Fibroblast of skin of scalp (primary cell): ENCODE measurements at places on chromosomes 3 and 15.

DNA sequence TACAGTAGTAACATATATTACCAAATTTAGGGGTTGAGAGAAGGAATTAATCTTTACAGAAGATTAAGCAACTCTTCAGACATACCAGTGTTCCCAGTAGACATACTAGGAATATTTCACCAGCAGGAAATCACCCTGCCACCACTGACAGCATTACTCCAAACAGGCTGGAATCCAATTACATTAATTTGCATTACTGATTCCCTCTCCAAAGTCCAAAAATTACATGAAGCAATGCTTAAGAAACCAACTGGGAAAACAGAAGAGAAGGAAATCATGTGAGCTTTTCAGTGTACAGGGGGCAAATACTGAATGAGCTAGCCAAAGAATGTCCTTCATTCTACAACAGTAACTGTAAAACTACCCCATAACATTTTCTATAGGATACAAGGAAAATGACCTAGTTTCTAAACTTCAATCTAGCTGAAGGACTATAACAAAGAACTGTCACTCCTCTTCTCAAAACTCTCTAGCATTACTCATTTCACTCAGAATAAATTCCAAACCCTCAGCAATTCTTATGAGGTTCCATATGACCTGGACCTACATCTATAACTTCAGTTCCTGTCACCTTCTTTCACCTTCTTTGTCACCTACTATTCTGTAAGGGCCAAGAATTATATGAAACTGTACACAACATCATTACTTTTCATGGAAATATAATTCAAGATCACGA lies 72.7 kb downstream of the INO80 start:
- DNase-seq: peak; percentile 94

GRCh38 chr3:30346933-30347320 lies 259.5 kb upstream of the TGFBR2 start:
- DNase-seq: no peak

- peak; percentile 57 for DNase-seq
Measured at GRCh38 chr3:107704477-107704876, 181.7 kb downstream of the BBX start.

- no peak for DNase-seq
Measured at GRCh38 chr3:33052671-33053070, 44.3 kb downstream of the GLB1 start.

DNA sequence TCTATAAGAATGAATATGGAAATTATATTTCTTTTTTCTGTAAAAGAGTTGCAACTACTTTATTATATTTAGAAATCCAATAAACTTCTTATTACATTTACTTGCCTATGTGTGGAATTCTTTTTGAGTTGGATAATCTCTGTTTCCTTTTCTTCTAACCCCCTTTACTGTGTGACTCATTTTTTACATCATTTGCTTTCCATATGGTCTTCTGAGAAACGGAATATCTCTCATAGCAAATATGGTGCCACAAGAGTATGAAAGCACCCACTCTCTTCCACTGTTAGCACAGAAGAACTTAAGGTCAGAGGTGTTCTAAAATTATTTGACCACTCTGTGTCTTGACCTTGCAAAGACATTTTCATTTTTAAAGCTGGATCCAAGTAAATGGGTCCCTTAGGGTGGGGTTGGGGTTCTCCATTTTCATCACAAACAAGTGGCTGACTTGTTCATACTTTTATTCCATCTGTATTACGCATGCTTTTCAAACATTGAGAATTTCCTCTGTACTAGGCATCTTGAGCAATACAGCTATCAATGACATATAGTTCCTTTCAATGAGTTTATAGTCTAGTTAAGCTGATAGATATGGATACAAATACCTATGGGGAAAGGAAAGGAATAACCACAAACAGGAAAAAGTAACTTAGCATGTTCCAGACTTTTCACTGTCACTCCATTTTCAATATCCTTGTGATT lies 281.1 kb upstream of the TPRG1 start:
- peak; percentile 79 for DNase-seq

GRCh38 chr3:69145688-69146087 lies 23.3 kb upstream of the LMOD3 start:
- DNase-seq: no peak

- DNase-seq: no peak
Measured at GRCh38 chr3:78249294-78249693, 1209.4 kb downstream of the ROBO2 start.

DNA sequence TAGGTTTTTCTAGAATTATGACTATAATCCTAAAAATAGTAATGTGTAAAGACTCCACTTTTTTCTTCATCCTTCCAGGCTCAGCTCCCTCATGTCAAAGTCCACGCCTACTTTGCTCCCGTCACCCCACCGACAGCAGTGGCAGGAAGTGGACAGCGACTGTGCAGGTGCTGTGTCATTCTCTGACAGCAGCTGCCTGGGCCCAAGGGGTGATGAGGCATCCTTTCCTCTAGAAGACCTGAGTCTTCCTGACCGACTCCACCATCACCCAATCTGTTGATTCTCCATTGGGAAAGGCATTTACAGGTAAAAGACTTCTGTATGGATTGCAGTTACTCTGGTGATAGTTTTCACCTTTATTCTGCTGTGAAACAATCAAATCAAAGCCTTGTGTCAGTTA lies 54.8 kb downstream of the UBP1 start:
- DNase-seq: no peak

DNA sequence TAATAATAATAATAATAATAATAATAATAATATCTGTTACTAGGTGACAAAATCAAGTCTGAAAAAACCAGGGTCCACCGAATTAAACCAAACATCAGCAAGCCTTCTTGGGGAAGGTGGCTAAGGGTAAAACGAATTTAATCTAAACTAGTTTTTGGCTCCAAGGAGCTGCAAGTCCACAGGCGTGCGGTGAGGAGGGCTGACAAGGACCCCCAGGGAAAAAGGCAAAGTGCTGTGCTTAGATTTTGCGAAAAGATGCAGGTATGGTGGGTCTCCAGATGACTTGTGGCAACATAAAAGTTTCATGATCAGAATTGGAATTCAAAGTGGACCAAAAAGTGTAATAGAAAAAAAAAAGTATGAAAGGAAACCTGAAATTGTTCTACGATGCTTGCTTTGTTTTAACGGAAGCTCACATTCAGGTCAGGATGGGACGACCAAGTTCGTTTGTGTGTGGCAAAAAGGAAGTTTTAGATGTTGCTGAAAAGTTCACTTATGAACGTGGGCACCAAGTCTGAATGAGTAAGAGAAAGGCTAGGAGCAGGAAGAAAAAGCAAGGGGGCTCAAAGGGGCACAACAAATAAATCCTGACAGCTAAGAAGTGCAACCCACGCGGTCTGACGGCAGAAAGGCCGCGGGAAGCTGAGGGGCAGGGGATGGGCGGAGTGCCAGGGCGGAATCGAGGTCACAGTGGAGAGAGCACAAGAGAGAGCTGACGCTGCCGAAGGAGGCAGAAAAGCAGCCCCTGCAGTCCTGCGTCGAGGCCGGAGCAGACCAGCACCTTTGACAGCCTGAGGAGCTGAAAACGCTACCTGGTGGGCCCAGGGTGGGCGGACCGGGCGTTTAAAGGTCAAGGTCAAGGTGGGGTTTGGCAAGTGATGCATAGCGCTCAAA lies 1.1 kb downstream of the WDR82 start:
- DNase-seq: peak; percentile 54

- DNase-seq: peak; percentile 50
Measured at GRCh38 chr15:33547876-33548275, 237.1 kb downstream of the RYR3 start.

DNA sequence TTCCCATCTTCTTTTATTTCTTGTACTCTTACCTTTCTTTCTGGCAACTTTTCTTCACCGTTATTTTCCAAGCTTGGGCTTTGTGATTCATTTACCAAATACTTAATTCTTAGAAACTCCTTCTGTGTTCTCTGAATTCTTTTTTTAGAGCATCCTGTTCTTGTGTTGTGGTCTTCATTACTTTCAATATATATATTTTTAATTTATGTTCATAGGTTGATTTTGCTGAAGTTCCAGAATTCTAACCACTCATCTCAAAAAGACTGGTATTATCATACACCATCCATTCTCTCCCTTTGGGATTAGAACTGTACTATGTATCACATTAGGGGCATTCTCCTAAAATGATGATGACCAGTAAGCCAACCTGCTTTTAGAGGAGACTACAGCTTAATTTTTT lies 362.3 kb upstream of the CBLB start:
- DNase-seq: no peak

DNA sequence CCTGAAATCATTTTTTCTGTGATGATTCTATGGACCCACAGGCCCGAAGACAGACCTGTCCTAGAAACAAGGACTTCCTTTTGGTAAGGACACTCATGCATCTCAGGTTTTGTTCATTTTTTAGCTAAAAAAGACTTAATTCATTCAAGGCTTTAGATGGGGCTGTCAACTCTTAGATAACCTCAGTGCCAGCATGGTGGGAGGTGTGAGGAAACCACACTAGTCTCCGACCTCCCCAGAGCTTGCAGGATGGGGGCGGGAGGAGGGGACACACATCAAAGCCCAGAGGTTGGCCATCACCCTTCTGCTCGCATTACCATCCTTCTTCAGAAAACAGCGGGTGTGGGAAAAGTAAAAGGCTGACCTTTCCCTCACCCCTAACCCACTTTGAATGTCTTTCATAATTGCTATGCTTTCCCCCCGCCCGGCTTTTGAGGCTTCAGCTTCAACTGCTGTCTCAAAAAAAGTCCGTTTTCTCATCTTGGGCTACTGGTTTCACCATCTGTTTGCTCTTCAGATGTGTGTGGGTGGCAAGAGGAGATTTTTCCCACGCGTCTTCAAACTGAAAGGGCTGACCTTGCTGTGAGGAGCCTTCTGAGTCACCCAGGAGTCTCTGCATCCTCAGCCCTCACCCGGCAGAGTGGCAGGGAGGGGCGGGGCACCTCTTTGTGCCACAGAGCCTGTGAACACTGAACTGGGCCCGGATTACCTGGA lies 27.6 kb upstream of the CXCR6 start:
- peak; percentile 54 for DNase-seq

DNA sequence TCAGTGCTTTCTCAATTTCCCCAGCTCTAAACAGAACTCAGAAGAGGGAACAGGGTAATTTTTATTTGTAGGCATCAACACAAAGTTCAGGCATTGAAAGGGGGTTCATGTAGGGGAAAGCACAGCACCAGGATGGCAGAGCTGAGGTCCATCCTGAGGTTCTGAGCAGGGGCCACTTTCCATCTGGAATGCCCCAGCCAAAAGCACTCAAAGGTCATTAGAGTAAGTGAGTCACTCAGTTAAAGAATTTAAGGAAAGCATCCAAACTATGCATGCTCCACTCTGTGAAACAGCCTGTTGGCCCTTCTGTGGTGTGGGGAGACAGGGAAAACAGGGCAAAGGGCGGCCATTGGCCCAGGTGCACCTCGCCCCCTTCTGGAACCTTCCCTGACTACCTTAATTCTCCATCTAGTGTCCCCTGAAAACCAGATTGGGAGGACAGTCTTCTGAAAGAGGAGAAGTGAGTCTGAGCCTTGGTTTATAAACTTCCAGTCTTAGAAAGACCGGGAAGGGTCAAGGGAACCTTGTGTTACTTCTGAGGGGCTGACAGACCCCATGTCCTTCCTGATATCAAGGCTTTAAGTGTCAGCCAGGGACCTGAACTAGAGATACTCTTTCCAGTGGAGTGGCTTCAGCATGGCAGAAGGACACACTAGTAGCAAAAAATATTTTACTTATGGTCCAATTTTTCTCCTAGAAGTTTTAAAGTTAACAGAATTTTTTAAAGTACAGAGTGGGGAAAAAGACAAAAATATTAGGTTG lies 133.3 kb downstream of the MYLK start:
- peak; percentile 93 for DNase-seq

- DNase-seq: peak; percentile 22
Measured at GRCh38 chr3:125478326-125478725, 41.7 kb downstream of the SNX4 start.

- no peak for DNase-seq
Measured at GRCh38 chr3:111610612-111611054, 15.5 kb upstream of the ZBED2 start.

- DNase-seq: no peak
Measured at GRCh38 chr3:143402602-143403001, 283.0 kb downstream of the CHST2 start.

DNA sequence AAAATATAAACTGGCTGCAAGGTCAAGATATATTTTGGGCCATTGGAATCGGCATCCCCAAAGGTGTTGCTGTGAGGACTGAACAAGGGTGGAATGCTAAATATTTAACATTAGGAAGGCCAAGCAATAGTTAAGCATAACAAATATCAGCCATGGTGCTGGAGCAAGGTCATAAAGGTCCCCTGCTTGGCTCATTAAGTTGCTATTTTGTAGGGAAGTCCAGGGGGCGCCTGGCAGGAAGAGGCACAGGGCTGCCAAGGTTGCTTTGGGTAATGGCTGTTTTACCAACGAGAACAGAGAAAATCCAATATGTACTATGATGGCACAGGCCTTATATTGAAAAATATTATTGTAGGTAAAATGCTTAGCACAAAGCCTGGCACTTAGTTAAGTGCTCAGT lies 62.2 kb downstream of the SLC15A2 start:
- DNase-seq: no peak

DNA sequence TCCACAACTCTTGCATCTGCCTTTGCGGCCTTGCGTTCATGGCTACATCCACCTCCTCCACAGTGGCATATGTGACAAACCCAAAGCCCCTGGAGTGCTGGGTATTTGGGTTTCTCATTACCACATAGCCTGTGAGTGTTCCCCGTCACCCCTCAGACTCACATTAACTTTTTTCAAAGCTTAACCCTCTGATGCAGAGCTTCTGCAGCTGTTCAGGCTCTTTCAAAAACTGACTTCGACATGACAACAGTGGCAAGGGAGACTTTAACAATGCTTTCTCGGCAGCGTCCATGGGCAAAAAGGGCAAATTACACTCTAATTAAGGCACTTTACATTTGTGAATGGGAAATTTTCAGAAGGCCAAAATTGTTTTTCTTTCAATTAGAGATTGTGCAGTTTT lies 343.2 kb downstream of the UNC13C start:
- no peak for DNase-seq

GRCh38 chr3:9214599-9214998 lies 34.8 kb downstream of the SRGAP3 start:
- DNase-seq: peak; percentile 57
